ENCODE measurements at places on chromosomes 13 and 19. TPM values are rescaled to one million over a fixed set of nuclear protein-coding genes. Genes with fewer than 3 reads are reported as not detected.

DNA sequence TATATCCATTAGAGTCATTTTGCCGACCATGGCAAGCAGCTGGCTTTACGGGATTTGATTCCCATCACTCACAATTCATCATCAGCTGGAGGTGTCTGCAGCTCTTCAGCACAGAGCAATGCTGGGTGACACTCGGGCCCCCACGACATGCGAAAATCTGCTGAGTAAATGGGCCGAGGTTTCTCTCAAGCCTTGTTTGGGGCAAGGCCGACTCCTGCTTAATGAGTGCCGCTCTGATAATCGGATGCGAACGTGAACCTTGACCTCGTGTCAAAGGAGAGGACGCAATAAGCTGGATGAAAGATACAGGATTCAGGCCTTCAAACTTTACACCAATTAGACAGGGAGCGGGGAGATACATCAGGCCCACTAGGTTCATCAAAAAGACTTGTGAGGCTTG lies 65.2 kb downstream of the GGACT start:
- no peak for DNase-seq

Gene SULT2B1
- total RNA-seq = 10.5 TPM

GRCh38 chr13:38766799-38767198 lies 79.9 kb downstream of the FREM2 start:
- no peak for DNase-seq

GRCh38 chr19:41999071-41999877 lies 5.2 kb upstream of the ATP1A3 start:
- DNase-seq = no peak

Data from lung (tissue), 17 donors.